ENCODE measurements at places on chromosomes 6 and 20.

- no peak for DNase-seq
Measured at GRCh38 chr6:43375693-43376092, 6.2 kb upstream of the ZNF318 start.

GRCh38 chr20:18465536-18466200 lies 1.2 kb downstream of the DZANK1 start:
- DNase-seq = no peak

- DNase-seq = no peak
Measured at GRCh38 chr20:38730167-38730988, 6.1 kb downstream of the SLC32A1 start.

GRCh38 chr6:45187836-45188235 lies 140.3 kb upstream of the RUNX2 start:
- no peak for DNase-seq

DNA sequence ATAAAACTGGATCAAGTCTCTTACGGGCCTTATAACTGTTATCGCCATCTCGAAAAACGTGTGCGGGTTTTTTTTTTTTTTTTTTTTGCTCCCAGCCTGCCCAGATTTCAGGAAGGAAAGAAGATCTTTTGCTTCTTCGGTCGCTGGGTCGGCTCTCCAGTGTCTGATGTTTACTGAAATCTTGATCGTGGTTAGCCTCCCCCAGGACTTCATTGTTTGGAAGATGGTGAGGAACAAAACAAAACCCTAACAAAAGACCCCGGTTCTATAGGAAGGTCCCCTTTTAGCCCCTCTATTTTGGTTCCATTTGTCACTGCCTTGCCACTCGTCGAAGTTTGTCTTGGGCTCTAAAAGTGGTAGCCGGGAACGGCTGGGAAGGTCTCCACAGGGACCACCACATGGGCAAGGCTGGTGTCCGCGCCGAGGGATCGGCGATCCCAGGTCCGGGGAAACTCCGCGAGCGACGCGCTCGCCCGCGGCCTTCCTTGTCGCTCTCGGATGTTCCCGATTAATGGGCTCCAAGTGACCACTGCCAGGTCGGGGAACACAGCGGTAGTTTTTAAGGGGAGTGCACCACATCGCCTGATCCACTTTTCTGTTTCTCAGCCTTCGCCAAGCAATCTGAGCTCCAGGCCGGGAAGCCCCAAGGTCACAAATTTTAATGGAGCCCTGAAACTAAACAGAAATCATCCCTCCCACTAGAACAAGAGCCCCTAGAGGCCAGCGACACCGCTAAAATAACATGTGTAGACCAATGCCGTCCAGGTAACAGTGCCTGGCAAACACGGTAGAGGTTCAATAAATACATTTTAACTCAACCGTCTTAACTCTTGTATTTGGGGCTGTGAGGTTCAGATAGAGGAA lies 27.0 kb downstream of the TRIM27 start:
- DNase-seq = peak; percentile 56

- DNase-seq = no peak
Measured at GRCh38 chr20:1863296-1863695, 31.9 kb upstream of the SIRPA start.

DNA sequence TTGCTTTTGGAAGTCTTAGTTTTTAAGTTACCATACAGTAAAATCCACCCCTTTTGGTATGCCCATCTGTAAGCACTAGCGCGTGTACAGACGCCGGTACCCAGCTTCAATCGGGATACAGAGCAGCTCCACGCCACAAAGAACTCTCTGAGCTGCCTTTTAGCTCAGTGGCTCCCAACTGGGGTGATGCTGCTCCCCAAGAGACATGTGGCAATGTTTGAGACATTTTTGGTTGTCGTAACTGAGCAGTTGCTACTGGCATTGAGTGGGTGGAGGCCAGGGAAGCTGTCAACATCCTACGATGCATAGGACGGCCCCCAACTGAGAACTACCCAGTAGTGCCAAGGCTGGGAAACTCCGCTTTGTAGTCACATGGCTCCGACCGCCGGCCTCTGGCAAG lies 73.3 kb downstream of the BMP7 start:
- DNase-seq = no peak

GRCh38 chr6:80263585-80263984 lies 157.1 kb downstream of the BCKDHB start:
- DNase-seq = no peak
